ENCODE measurements at places on chromosomes 1 and 21.

DNA sequence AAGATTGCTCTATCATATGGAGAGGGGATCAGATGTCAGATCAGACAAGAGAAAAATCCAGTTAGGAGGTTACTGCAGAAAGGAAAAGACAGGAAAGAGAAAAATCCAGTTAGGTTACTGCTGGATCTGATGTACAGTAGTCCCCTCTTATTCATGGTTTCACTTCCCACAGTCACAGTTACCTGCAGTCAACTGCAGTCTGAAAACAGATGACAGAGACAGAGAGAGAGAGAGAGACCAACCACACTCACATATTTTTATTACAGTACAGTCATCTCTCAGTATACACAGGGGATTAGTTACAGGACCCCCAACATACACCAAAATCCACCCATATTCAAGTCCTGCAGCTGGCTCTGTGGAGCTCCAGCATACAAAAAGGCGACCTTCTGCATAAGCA lies 29.3 kb downstream of the NUP133 start:
- DNase-seq: no peak

DNA sequence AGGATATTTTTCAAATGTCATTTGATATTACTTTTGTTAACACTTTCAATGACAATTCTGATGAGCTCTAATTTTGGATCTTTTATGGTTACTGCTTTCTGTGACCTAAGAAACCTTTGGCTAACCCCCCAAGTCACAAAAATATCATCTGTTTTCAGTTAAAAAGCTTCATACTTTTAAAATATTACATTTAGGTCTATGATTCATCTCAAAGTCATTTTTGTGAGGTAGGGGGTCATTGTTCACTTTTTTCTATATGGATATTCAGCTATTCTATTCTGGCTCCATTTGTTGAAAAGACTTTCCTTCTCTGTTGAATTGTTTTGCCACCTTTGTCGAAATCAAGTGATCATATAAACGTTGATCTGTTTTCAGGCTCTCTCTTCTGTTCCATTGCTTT lies 44.8 kb downstream of the UCHL5 start:
- no peak for DNase-seq

DNA sequence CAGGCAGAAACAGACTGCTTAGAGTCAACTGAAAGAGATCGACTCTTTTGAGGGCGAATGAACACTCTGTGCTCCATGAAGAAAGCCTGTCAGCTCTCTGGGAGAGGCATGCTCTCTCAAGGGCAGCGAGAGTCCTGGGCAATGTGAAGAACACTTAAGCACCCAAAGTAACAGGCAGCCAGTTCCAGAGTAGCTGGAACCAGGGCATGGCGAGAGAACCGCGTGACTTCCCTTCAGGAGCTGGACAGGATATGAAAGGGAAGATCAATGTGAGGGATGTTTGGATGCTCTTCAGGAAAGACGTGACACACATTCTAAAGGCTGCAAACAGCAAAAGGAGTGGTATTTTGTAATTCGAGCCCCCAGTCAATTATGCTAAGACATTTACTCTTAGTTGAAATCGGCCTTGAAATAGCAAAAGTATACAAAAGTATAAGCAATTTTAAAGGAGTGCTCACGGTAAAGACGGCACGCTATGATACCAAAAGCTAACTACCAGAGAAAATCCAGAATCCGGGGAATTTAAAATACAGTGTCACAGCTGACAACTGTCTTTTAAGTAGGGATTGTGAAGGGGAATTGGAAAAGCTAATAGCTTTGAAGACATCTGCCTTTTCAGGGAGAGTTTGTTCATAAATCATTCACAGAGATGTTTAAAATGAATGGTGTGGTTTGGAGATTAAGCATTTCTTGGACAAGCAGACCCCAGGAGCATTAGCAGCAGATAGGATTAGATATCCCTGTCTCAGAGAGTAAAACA lies 20.8 kb downstream of the ADAMTS5 start:
- DNase-seq: no peak

GRCh38 chr1:156081917-156082308 lies 352 bp downstream of the MEX3A start:
- DNase-seq: no peak

DNA sequence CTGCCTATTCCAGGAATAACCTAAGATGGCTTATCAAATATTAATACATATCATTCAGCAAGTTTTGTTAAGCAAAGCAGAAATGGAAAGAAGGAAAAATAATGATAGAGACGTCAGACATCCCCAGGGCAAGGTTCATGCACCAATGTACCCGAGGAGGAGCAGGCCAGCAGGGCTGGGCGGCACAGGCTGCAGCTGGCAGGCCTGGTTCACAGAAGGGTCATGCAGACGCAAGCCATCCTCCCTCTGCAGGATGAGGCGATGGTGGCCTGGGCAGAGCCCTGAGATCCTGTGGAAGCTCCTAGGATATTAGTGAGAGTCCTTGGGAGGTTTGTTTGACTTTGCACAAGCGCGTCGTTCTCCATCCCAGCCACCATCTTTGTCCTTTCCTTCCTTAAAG lies 30.0 kb downstream of the BATF3 start:
- no peak for DNase-seq

DNA sequence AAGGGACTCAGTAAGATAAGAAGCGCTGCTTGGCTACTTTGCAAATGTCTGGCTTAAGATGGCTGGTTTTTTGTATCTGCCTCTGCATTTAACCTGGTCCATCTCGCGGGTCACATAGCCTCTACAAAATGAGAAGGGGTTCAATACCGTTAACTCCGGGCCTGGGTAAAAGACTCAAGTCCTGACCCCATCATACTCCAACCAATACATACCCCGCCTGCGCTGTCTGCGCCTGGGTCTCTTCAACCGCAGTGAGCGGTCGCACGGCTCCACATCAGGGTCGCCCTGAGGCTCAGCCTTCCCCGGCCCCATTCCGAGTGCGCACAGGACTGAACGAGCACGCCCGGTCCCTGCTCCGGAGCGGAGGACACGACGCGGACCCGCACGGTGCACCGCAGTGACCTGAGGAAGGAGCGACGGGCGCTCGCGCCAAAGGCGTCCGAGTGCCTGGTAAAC lies 558 bp upstream of the PGD start:
- no peak for DNase-seq

DNA sequence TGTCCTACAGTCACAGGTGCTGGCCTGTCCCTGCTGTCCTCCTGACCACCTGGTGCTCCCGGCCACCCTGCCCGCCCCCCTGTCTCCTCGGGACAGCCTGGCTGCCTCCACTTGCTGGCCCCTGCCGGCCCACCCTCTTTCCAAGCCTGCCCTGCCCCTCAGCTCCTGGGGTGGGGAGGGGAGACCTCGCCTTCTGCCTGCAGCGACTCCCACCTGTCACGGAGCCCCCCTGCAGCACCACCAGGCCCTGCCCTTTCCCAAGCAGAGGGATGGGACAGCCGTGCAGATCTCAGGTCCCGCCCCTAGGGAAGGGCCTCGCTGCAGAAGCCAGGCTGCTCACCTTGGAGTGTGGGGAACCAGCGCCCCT lies 7.5 kb downstream of the LRRC3 start:
- no peak for DNase-seq

DNA sequence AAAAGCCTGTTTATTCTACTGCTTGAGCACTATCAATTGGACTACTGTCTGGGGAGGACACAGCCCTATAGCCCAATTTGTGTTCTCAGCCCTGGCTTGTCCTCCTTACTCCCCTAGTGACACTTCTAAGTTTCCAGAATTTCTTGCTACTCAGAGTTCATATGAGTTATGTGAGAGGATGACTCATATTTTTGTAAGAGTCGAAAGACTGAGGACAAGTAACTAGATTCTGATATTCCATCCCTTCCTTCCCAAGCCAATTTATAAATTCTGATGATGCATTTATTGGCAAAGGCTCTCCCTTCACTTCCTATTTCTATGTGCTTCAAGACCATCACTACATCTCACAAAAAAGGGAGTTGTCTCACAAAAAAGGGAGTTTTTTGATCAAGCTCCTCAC lies 422.2 kb upstream of the DEPDC1 start:
- DNase-seq: no peak

DNA sequence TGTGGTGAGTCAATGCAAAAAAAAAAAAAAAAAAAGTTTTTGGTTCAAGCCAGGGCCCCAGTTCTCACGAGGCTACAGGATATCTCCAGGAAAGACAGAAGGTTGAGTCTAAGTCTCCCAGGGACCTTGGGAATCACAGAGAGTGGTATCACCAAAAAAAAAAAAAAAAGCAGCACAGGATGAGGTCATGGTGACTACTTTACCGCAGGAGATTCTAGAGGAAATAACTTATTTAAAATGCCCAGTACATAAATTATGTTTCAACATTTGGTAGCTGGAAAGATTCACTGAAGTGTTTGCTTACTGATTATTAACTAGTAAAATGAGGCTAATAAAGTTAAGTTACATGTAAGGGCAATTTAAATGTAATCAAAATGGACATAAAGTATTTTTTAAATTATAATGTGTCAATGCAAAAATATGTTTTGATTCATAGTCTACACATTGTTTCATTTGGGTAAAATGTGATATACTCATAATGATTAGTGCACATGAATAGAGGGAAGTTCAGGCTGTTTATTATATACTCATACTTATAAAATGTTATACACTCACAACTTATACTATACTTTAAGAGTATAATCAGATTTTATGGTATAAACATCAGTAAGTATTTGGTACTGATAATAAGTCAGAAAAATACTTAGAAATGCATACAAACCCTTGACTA lies 84.1 kb downstream of the PLPPR5 start:
- no peak for DNase-seq

DNA sequence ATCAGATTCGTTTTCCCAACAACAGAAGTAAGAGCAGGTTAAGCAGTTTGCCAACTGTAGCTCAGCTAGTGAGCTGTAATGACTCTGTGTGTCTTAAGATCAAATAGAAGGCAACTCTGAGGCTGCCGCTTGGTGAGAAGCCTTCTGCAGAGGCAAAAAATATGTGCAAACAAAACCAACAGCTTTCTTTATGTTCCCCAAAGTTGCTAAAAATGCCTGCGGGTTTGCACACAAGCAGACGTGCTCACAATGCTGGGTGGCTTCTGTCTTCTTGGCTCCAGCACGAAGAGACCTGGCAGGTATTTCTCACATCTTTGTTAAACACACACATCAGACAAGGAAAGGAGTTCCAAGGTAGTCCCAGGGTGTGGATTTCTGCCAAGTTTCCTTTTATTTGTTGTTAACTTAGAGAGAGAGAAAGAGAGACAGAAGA lies 158.9 kb upstream of the JUN start:
- DNase-seq: no peak

DNA sequence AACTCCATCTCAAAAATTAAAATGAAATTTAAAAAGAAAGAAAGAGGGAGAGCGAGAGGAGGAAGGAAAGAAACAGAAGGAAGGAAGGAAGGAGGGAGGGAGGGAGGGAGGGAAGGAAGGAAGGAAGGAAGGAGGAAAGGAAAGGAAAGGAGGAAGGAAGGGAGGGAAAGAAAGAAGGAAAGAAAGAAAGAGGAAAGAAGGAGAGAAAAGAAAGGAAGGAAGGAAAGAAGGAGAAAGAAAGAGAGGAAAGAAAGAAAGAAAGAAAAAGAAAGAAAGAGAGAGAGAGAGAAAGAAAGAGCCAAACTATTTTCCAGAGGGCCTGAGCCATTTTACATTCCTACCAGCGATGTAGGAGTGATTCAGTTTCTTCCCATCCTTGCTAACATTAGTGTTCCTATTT lies 364.0 kb downstream of the RGS7 start:
- no peak for DNase-seq

DNA sequence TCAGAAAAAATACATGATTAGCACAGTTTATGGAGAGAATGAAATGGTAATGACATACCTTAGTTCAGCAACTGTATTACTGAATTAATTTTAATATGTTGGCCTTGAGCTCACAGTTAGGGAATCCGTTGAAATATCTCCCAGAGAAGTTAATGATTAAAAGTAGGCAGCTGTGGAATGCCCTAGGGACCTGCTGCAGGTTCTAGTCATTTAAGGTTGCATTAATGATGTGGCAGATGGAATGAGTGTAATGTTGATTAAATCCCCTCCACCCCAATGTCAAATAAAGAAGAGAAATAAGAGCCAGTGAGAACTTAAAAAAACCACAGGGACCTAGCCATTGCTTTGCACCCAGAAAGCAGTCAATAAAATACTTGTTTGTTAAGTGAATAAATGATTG lies 40.3 kb upstream of the TRIM45 start:
- no peak for DNase-seq

GRCh38 chr1:40232444-40232843 lies 15.3 kb upstream of the TMCO2 start:
- DNase-seq: no peak

DNA sequence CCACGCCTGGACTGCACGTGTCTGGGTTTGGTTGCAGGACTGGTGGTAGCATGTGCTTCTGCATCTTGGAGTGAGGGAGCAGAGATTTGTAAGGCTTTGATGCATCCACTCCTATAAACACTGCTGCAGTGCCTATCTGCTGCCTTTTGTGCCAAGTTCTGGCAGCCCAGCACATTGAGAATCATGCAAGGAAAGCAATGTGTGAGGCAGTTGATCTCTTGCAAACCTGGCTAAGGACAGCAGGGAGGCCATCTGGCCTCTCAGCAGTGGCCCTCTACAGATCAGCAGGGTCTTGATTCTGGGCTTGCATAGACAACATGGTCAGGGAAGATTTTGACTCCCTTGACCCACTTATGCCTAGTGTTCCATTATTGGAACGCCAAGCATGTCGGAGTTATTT lies 81.2 kb upstream of the COA6 start:
- DNase-seq: no peak

DNA sequence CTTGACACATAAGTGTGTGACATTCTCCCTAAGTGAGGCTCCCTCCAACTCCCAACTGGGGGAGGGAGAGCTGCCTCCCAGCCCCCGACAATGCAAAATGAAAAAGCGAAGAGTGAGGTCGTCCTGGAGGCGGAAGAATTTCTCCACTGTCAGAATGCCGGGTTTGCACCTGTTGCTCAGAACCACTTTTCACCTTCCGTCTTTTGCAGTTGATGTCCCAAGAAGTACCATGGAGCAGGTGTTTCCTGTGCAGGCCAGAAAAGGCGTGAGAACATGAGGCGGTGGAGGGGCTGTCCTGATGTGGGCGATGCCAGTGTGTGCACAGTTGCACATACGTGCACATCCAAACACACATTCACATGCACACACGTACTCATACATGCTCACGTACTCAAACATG lies 158.6 kb upstream of the AJAP1 start:
- no peak for DNase-seq

- DNase-seq: no peak
Observed at GRCh38 chr1:47894410-47895278, 102.5 kb downstream of the TRABD2B start.

DNA sequence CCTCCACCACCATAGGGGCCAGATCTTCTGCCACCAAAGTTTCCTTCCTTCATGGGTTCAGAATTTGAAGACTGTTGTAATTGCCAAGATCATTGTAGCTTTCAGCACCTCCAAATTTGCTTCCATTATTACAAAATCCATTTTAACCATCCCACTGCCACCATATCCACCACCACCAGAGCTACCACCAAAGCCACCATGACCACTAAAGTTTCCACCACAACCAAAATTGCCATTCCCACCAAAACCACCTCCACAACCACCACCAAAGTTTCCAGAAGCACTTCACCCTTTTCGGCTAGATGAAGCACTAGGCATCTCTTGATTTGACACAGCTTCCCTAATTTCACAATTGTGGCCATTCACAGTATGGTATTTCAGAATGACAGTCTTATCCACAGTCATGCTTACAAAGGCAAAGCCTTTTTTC lies 45.2 kb downstream of the SLC30A7 start:
- DNase-seq: no peak
